ENCODE measurements at places on chromosomes 11 and 22.

- DNase-seq = no peak
These were observed 2.6 kb upstream of the MCM5 start for GRCh38 chr22:35397095-35397904.

GRCh38 chr11:14623036-14623435 is 20.6 kb upstream of the PDE3B start:
- no peak for DNase-seq

DNA sequence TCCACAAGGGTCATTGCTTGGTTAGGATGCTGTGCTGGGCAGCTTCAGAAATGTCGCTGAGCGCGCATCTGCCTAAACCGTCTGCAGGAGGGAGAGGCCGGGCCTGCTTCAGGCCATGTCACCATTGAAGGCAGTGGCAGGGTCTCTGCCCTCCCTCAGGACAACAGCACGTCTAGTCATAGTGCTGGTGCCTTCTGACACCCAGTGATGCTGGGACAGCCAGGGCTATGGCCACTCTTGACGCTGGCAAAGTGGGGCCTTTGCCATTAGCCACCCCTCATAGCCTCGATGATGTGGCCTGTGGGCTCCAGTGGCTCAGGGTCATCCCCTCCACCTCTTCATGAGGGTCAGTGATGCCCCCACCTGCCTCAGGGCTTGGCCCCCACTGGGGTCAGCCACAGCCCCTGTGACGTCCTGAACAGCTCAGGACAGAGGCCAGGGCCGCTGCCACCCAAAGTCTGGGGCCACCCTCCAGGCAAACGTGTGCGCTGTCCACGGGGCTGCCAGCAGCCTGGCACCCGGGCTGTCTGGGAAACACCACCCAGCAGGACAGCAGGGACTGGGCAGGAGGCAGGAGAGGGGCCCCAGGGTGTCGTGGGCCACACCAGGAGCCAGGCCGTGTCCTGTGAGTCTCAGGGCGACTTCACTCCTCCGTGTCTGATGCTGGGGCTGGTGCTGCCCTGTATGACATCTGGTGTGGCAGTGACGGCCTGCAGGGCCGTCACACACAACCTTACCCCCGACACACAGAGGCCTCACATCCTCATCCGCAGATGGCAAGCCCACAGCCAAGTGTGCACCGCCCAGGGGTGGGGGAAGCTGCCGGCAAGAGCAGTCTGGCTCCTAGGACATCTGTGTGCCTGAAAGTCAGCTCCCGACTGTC is 42.5 kb downstream of the CERK start:
- no peak for DNase-seq

GRCh38 chr22:49290711-49291110 is 537.0 kb downstream of the BRD1 start:
- DNase-seq = no peak

GRCh38 chr11:126267650-126268049 is 1.0 kb downstream of the SRPRA start:
- DNase-seq = no peak

DNA sequence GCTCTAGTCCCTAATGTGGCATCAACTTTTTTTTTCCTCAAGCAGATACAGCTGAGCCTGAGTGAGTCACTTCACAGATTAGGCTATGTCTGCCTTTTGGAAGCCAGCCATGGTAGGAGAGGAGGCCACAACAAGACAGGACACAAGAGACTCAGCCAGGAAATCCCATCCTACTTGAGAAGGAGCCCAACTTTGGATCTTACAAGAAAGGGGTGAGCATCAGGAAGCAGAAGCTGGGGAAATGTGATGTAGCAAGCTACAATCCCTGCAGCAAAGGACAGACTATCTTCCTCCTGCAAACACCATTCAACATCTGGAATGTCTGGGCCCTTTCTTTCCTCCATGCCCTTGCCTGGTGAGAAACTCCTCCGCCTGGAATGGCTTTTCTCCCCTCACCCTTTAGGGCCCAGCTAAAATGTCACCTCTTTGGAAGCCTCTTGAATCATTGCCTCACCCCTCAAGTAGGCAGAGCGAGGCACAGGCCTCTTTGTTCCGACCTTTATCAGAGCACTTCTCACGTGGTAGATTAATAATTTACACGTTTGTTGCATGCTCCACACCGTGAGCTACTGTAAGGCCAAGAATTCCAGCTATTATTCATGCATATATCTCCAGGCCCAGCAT is 156.4 kb upstream of the PITPNB start:
- DNase-seq = no peak
